ENCODE measurements at places on chromosomes 2 and 18.

DNA sequence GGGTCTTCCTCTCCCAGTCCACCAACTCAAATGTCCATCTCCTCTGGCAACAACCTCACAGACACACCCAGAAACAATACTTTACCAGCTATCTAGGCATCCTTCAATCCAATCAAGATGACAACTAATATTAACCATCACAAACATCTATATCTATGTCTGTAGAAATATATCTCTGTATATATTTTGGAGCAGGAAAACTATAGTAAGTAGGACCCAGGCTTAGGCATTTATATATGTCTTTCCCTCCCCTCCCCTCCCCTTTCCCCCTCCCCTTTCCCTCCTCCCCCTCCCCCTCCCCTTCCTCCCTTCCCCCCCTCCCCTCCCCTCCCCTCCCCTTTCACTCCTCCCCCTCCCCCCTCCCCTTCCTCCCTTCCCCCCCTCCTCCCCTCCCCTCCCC lies 210.5 kb downstream of the RNF144A start:
- no peak for DNase-seq

DNA sequence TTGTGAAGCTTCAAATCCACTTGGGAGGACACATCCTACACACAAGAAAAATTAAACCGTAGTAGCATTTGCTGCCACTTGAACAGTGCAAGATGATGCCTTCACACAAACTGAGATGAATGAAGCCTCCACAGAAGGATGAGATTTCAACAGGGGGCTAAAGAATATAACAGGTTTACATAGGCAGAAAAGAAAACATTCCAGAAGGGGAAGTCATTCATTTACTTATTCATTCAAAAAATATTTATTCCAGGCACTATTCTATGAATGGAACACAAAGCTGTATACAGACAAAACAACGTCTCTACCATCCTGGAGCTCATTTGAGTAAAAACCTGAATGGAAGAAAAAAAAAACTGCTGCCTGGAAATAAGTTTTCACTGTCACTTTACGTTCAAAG lies 170.5 kb downstream of the CDH20 start:
- DNase-seq = no peak

DNA sequence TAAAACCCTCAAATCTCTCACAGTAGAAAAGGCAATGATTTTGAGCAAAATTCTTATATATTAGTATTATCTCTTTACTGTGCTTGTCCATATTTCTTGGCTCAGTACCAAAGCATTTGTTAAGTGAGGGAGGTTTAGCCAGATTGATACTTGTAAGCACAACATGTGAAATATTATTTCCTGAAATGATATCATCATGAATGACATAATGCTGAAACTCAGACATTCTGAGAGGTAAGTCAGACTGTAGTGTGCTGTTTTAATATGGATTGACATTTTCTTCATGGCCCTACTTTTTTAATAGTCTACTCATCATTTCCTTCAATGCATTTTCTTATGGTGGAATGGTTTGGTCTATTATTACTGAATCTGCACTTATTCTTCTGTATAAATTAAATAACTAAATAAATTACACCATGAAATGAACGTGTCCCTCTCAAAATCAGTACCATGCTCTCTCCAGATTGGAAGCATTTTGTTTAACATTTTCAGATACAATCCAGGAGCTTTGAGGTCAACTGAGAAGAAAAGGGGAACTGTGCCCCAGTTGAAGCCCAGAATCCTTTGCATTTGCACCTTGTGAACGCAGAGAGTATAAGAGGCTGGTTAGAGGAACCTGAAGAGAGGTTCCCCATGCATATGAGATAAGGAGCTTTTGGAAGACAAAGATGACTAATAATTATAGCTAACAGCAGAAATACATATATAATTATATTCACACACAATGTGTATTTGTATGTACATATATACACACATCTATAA lies 50.1 kb upstream of the CRACDL start:
- no peak for DNase-seq

DNA sequence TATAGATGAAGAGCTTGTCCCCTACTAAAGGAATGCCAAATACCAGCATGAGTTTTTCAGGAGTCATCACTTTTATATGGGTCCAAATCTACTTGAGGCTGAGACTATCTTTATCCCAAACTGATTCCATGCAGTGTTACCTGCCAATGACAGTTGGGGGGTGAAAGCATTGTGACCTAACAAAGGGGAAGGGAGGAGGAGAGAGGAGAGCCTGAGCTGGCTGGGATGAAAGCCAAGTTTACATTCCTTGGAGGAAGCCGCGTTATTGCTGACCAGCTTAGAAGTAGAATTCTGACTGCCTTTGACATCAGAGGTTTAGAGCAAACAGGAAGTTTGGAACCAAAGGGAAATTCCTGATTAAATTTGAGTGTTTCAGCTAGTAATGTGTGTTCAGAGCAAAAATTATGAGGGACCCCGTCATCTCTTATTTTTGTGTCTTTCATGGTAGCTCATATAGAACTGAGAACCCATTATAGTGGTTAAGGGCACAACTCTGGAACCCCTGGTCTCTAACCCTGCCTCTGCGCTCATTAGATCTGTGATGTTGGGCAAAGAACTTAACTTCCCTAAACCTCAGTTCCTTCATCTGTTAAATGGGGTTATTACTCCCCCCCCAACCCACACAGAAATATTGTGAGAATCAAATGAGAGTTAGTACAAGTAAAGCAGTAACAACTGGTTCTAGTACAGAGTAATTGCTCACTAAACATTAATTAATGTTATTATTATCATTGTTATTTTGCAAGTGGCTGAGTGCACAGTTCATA lies 199.3 kb upstream of the EPAS1 start:
- DNase-seq = peak; percentile 96

GRCh38 chr2:159035790-159036411 lies 67.5 kb downstream of the TANC1 start:
- DNase-seq = peak; percentile 61

DNA sequence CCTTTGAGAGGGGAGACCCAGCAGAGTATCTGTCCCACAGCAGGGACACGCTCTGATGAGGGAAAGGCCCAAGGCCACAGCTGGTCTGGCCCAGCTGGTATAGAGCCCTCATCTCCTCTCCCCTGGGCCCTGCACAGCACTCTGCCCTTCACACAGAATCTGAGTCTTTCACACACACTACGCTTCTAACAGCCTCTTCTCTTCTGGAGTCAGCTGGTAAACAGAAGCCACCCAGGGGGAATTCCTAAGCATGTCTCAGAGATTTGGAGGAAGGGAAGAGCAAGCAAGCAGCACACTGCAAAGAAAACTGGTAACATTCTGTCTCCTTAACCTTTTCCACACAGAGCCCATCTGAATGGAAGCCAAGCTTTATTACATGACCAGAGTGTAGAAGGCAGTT lies 121.1 kb upstream of the ACAA2 start:
- DNase-seq = no peak

- no peak for DNase-seq
Measured at GRCh38 chr2:49371128-49371701, 216.9 kb upstream of the FSHR start.

DNA sequence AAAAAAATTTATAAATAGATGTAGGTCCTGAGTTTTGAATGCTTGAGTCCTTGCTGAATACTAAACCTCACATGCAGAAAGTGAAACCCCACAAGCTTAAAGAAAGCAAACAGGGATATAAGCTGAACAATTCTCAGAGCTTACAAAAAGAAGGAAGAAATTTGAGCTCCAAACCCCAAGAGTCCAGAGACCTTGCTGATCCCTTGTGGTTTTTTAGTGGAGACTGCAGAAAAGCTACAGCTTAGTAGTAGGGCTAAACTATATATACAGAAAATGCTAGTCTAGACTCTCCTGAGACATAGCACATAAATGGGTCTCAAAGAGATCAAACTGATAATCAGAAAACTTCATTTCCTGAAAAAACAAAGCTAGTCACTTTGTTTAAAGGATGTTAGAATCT lies 1548.1 kb upstream of the ZEB2 start:
- no peak for DNase-seq

DNA sequence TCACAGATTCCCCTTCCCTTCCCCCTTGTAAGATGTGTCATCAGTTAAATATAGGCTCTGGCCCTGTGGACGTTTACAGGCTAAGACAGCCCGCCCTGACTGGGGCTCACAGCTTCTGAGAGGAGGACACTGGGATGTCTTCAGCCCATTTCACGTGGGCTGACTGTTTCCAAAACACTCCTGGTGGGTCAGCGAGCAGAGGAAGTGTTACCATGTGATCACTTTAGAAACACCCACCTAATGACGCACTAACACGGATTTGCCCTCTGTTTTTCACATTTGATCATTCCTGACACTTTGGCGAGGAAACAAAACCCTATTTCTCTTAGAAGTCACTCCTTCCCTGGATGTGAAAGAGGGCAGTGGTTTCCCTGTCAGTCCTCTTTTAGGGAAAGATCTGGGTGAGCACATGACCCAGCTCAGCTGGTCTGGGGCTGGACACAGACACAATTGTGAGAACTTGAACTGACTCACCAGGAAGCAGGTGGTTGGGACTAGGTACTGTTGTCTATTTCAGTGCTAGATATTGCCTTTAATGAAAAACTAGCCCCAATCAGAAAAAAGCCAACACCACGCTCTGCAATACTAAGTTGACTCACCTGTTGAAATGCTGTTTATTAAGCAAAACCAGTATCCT lies 38.8 kb downstream of the BMP10 start:
- peak; percentile 92 for DNase-seq

GRCh38 chr18:36770315-36770946 lies 58.4 kb downstream of the TPGS2 start:
- no peak for DNase-seq

DNA sequence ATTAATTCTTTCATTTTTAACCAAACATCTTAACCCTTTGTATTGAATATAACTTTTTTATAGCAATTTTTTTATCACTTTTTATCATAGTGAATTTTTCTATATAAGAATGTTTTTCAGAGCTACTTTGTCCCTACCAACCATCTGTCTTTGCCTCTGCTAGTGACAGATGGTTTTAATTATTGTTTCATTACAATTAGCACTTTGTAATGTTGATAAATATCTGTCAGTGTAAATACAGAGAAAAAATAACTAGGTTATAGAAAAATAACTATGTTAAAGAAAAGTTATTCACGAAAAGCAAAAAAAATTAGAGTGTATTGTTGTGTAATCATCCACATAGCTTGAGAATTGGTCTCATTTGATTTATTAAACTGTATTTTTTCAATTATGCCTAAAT lies 91.0 kb upstream of the CDH19 start:
- no peak for DNase-seq

DNA sequence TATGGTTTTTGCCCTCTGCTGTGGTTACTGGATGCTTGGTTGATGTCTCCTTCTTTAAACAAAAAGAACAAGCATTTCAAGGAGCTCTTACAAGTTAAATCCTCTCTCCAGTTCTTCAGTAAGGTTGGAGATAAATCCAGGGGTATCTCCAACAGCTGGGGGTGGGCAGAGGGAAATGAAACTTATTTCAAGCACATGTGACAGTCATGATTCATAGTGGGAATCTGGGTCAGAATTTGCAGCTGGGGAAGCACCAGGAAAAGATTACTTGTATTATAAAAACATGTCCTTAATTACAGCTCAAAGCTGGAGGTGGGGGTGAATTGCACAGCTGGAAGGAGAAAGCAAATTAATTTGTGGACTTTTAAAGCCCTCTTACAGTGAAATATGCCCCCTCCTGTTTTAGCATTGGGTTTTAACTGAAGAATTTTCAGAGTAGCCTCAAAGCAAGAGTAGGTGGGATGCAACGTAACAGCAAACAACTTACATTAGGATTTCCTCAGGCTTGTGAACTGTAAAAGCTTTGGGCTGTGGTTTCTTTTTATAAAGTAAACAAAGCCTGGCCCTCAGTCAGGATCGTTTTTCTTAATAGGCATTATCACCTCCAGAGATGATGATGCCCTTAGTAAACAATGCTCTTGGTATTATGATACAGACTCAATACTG lies 596.4 kb downstream of the NYAP2 start:
- DNase-seq = peak; percentile 46

GRCh38 chr18:136433-136832 lies 21.9 kb upstream of the USP14 start:
- DNase-seq = peak; percentile 47

- DNase-seq = no peak
Measured at GRCh38 chr18:22409445-22409844, 8.3 kb downstream of the CTAGE1 start.

Measured in HT1080 (cell line).